ENCODE measurements at places on chromosomes 3 and 15. TPM values are rescaled to one million over a fixed set of nuclear protein-coding genes. Genes with fewer than 3 reads are reported as not detected.

Gene MUC4
- total RNA-seq: 0.31 TPM

DNA sequence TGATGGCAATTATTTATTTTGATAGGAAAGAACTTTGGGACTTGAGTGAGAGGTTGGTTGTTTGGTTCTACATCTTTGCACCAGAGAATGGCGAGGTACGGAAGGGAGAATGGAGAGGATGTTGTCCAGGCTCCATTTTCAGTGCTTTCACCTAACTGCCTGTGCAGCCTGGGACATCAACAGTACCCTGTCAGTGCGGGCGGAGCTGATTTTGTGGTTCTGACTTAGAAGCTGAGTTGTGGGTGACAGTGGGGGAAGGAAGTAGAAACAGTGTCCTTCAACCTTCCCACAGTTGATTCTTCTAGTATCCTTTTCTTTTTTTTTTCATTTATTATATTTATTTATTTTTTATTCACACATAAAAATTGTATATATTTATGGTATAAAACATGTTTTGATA is 95.3 kb downstream of the TIGIT start:
- no peak for DNase-seq

Gene RRP9
- total RNA-seq: 12.9 TPM

- no peak for DNase-seq
Measured at GRCh38 chr3:158352551-158352950, 218.4 kb upstream of the MLF1 start.

Gene SLC2A2
- total RNA-seq: not detected

DNA sequence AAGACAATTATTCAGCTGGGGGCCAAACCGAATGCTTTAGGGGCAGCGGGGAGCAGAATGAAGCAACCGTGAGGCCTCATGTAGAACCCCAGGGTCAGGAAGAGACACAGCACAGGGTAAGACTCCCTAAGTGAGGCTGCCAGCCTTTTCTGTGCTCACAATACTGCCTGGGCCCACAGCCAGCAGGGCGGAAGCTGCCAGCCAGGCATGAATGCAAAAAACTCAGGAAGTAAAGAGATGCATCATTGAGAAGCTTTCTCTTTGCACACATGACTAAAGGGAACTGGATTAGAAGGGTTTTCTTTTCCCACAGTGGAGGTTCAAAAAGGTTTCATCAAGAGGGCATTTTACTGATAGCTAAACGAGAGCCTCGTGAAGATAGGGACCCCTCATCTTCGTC is 33.3 kb downstream of the CA12 start:
- DNase-seq: no peak

DNA sequence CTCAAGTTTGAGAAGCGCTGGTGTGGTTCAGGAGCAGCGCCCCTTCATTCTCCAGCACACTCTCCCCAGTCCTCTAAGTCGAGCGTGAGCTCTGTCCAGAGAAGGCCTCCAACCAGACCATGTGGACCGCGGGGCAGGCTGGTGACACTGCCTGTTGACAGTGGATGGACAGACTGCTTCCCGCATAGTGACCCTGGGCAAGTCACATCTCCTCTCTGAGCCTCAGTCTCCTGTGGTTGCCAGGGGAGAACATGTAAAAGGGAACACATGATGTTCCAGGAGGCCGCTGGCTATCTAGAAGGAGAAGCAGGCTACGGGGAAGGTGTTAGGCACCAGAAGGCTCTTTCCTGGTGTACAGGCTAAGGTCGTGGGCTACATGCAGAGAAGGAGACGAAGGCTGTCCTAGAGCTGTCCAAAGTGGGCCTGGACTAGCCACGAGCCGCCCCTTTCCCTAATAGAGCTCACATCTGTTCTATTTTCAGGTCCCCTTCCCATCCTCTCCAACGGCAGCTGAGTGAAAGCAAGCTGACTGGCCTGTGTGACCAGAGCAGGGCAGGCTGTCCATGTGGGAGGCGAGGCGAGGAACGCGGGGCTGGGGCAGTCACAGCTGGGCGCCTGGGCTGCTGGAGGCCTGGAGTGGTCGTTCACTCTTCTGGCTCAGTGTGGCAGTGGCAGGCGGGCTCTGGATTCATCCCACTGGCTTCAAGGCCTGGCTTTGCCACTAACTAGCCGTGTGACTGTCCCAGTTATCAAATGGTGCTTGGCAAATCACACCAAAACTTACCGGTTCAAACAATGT is 11.1 kb downstream of the ISG20 start:
- peak; percentile 57 for DNase-seq

DNA sequence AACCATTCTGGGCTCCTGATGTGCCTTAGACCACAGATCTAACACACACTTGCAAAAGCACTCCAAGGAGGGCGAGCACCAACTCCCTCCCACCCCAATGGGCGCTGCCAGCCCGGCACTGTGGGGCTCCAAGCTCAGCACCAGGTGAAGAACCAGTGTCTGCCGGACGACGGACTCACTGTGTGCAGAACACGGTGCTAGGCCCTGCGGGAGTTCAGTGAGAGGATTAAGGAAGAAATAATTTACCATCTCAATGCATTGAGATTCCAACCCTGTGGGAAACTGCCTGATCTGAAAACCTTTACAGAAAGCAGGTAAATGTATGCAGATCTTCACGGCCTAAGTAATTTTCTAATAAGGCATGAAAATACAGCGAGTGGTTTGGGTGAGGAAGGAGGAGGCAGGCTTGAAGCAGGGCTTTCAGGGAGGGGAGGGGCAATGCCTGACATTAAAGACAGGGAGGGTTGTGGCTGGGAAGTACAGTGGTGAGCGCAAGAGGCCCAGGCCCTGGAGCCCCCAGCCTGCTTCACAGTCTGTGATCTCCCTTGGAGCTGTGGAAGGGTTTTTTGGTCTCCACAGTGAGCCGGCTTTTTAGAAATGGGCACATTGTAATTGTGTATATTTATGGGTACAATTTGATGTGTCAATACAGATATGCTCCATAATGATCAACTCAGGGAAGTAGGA is 35.6 kb upstream of the CHRNB4 start:
- DNase-seq: peak; percentile 31

Gene C3orf49
- not detected for total RNA-seq

DNA sequence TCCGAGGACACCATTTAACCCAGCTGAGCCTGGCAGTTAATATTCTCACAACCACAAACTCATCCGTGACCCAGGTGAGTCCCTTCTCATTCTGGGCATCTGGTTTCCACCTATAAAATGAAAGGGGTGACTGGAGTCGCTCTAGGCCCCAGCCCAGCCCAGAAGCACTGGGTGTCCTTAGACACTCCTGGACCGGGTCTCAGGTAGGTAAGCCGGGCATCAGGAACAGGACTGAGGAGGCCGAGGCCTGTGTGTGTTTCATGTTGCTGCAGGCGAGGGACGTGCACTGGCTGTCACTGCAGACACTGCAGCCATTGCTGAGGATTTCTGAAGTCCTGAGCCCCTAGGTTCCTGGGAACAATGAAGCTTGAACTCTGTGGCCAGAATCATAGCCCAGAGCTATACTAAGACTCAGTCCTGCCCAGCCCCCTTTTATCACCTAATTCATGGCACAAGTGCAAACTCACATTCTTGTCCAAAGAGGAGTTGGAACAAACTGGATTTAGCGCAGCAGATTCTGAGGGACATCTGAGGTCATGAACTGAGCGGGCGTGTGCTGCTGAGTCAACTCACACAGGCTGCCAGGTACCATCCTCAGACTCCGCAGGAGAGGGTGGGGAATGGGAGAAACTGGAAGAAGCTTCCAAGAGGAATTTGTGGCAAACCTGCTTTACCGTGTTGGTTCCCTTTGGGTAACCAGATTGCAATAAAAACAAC is 184.9 kb downstream of the FAM43A start:
- no peak for DNase-seq

GRCh38 chr3:158768361-158768787 is 33.5 kb upstream of the MFSD1 start:
- peak; percentile 89 for DNase-seq

DNA sequence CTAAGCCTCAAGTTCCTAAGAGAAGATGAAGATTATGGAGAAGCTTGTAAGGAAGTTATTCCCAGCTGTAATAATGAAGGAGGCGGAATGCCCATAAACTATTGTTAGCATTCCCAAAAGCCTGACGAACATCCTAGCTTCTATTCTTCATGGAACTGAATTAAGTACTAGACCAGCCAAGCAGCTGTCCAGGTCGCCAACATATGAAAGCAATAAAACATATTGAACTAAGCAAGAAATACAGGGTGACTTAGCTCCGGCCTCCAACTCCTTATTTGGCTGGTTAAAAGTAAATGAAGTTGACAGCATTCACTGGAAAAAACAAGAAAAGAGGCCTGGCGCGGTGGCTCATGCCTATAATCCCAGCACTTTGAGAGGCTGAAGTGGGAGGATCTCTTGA is 174.0 kb upstream of the TPM1 start:
- DNase-seq: no peak

Gene FBXO40
- not detected for total RNA-seq

Gene MYEF2
- 49.8 TPM for total RNA-seq

- DNase-seq: no peak
Measured at GRCh38 chr15:26974120-26974780, 3.3 kb downstream of the GABRG3 start.

- no peak for DNase-seq
Measured at GRCh38 chr15:51333571-51333970, 4.8 kb downstream of the CYP19A1 start.

- DNase-seq: no peak
Measured at GRCh38 chr3:172303941-172304558, 144.2 kb downstream of the GHSR start.

Gene SPG21
- 73.6 TPM for total RNA-seq

Gene FAM43A
- total RNA-seq: 39.9 TPM

Gene WNT7A
- total RNA-seq: not detected

DNA sequence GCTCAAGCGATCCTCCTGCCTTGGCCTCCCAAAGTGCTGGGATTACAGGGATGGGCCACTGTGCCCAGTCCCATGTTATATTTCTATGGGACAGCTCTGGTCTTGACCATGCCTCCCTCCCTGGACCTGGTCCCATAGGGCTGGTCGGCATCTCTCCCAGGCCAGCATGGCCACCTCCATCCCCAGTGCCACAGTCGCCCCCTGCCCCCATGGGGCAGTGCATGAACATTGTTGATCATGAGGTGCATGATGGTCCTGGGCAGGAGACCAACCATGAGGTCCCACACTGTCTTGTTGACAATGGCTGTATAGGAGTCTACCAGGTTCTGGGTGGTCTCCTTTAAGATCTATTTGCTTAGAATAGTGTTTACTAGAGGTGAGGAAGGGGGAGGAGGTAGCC is 6.5 kb downstream of the RPS17 start:
- no peak for DNase-seq

DNA sequence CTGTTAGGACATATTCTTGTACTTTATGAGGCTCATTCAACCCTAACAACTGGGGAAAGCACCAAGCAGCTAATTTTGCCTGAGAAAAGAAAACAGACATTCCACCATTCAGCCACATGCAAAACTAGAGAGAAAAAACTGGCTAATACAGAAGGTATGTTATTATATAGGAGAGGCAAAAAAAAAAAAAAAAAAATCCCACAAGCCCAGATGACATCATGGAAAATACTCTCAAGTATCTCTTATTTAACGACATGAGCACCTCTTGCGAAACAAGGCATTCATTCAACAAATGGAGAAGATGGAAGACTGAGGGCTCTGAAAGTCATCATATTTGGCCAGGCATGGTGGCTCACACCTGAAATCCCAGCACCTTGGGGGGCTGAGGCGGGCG is 61.5 kb downstream of the PRICKLE2 start:
- DNase-seq: no peak

- DNase-seq: no peak
Measured at GRCh38 chr3:217948-218347, 21.4 kb downstream of the CHL1 start.

Gene C15orf61
- 4.9 TPM for total RNA-seq

- DNase-seq: no peak
Measured at GRCh38 chr15:100592898-100593297, 9.1 kb downstream of the LINS1 start.

Gene MAGEL2
- total RNA-seq: 0.45 TPM

DNA sequence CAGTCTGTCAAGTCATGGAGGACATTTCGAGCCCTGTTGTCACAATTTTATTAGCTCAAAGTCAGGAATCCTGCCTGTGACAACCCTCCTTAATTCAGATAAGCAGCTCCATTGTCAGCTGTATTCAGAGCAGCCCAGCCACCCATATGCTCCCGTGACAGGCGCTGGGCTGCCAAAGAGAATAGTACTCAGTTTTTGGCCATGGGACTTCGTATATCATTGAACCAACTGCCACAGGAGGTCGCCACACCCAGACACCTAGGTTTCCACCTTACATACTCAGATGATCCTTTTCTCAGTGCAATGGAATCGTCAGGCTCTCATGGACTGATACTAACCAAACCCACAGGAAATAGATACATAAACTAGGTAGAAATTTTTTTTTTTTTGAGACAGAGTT is 100.2 kb downstream of the C3orf70 start:
- no peak for DNase-seq

DNA sequence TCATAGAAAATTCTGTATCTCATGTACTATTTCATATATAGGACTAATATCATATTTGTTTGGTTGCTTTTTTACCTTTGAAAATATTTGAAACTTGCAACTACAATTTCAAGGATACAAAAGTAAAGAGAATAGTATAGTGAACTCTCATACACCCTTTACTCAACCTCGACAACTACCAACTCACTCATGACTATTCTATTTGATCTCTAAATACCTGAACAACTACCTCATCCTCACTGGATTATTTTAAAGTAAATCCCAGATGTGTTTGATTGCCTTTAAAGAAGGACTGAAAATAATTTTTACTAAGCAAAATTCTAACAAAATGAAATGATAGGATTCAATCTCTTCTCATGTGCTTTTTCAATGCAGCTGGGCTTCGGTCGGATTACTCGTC is 12.1 kb downstream of the TMPRSS7 start:
- DNase-seq: no peak

DNA sequence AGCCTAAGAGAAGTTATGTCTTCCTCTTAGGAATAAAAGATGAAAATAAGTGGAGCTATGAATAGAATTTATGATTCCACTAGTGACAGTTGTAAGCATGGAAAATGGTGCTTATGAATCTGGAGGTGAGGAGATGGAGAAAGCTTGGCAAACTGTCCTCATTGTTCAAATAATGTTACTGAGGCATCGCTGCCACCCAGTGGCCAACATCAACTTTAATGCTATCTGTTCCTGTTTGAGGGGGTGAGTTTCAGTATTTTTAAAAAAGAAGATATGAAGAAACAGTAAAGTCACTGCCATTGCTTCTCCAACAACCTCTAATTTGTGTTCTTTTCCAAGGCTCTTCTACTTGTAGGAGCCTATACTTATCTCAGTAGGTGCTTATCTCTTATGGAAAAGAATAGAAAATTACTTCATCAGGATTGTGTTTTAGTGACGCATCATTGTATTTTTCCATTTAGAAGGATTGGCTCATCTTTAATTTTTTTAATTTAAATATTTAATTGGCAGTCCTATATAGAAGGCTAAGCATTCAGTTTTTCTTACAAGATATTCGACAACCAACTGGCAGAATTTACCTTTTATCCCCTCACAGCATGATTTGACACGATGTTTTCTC is 260.4 kb upstream of the P2RY1 start:
- DNase-seq: peak; percentile 79

GRCh38 chr3:127991251-127991650 is 61.0 kb upstream of the SEC61A1 start:
- DNase-seq: no peak

Gene SLC22A13
- 0.98 TPM for total RNA-seq

Gene AADACL2
- not detected for total RNA-seq

Gene GASK1A
- 17.8 TPM for total RNA-seq

Gene PIGZ
- total RNA-seq: 5.4 TPM

Gene ZNF662
- total RNA-seq: 19.0 TPM

Gene ABHD10
- 27.3 TPM for total RNA-seq
